ENCODE measurements at places on chromosomes 1 and 21.

- no peak for DNase-seq
These were observed 534.4 kb upstream of the CXADR start for GRCh38 chr21:16978309-16978895.

DNA sequence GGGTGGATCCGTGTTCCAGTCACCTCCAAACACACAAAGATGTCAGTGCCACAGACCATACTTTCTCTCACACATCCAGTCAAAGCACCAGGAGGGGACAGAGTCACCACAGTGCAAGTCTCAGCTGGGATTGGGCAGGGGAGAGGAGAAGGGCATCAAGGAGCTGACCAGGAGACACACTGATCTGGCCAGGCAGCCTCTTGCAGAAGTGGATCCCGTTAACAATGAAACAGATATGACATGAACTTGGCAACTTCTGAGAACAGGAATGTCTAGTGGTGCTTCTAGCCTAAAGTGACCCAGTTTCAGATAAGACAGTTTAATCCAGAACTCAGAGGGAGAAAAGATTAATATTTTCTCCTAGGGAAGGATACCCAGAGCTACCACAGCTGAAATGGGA lies 71.0 kb downstream of the HIVEP3 start:
- no peak for DNase-seq

GRCh38 chr1:25061261-25061995 lies 131.4 kb upstream of the RUNX3 start:
- DNase-seq, result no peak

- DNase-seq, result peak; percentile 16
These were observed 769 bp downstream of the NTPCR start for GRCh38 chr1:232951180-232951579.

DNA sequence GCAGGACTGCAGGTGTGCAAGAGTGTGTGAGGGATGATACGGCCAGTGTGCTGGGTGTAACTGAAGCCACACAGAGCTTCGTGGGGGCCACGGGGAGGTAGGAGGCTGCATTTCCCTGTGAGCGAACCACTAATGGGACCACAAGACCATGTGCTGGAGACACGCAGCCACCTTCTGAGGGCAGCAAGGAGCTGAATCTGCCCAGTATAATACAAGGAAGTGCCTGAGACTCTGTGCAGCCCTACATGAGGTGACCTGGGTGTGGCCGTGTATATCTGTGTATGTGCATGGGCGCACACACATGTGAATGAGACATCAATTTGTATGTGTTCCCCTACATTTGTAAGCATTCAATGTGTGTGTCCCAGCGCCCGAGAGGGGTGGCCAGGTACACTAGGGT lies 50.8 kb downstream of the CHD5 start:
- DNase-seq, result no peak

DNA sequence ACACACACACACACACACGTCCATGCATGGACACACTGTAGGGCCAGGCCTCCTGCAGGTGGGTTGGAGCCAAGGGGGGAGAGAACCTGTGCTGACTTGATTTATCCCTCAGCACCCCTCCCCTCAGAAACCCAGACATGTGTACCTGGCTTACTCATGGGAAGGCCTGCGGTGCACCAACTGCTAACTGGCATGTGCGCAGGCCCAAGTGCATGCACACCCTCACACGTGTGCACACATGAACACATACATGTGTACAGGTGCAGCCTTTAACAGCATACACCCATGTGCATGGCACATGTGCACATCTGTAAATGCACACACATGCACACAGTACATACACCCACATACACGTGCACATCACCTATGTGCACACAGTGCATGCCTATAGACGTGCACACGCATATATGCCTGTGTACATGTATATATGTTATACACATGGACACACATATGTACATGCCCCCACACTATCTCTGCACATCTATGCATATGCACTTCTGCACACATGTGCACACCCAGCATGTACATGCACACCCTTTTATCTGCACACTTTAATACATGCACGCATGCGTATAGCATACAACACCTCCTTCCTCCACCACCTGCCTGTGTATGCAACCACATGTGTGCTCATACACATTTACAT lies 67.5 kb downstream of the TRIM11 start:
- no peak for DNase-seq

DNA sequence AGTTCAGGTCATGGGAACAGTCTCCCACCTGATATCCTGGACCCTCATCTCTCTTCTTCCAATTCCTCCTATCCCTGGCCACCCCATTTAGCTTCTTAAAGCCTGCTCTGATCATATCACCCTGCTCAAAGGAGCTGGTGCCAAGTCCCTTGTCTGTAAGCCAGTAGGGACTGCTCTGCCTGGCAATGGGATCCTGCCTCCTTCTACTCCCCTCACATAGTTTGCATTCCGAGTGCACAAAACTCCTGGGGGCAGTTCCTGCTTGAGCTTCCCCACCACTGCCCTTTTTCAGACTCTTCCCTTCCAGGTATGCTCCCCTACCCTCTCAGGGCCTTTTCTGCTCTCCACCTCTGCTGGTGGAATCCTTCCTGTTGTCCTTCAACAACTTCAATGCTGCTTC lies 48.1 kb downstream of the NGF start:
- DNase-seq, result no peak

DNA sequence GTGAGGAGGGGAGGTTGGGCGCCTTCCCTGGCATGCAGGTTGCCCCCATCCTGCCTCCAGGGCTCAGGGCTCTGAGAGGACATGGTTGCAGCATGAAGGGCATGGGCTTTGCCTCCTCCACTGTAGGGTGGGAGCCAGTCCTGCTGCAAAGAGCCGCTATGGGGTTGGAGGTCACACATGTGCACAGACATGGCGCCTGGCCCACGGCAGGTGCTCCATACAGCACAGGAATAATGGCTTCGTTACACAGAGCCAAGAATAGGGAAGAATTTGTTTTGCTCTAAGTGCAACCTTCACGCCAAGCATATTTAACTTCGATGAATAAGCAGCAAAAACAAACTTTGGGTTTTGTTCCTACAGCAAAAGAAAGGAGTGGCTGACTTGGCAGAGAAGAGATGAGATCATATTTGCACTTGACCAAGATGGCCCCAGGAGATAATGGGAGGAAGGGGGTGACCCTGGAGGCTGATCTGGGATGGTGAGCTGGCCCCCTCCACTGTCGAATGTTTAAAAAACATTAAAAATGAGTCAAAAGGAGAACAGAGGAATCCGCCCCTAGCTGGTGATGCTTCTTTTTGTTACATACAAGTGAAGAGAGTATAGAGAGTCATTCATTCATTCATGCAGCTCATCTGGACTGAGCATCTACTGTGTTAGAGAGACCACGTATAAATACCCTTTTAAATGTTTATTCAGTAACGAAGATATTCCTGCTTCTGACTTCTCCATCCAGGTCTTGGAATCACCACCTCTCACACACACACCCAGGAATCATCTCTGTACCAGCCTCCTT lies 12.4 kb upstream of the C2CD2 start:
- no peak for DNase-seq

DNA sequence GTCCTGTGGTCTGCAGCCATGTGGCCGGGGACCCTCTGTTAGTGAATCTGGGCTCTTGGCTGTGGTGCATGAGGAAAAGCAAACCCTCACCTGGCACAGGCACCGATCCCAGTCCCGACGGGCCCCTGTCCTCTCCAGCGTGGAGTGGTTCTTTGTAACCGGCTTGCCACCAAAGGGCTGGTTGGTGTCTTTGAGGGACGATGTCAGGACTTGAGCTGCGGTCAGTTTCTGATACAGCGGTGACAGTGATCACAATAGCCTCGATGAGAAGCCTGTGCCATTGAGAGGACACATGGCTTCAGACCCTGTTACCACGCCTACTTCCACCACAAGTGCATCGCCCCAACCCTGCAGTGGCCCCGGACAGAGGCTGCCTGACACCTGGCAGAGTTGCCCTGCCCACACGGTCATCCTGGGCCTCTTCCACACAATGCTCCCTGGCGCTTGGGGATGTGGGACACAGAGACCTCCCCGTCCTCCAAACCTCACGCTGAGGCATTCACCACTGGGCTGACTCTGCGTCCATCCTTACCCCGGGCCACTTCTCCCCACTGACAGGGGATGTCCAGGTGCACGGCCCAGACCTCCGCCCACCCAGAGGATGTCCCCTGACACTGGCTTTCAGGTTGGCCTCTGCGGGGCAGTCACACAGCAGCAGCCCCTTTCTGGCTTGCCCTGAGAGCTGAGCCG lies 18.8 kb upstream of the ACTRT2 start:
- no peak for DNase-seq

DNA sequence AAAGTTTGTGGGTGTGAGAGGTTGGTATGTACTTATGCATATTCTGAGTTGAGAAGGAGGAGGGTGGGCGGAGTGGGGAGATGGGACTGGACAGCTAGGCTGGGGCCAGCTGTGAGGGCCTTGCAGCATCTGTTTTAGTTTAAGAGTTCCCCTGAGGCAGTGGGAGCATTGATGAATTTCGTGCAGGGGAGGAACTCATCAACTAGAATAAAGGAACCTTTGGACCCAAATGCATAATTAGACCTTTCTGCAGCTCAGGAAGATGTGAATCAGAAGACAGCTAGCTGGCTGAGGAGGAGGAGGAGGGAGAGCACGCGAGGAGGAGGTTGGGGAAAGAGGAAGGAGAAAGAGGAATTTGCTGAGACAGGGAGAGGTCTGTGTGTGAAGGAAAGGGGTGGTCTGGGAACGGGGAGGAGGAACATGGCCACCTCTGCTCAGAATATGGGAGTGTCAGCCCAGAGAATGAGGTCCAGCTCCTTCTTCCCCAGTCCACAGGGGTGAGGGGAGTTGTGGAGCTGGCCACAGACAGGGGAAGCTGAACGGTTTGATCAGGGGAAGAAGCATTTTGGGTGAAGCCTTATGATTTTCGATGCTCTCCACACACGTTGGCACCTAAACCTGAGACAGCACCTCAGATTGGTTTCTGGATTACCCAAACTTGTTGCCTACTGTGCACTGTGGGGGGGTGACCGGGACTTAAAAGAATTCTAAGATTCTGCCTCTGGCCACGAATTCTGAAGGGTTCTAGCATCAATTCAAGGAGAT lies 27.7 kb downstream of the MYOG start:
- DNase-seq, result no peak

- DNase-seq, result no peak
These were observed 124.2 kb upstream of the LYPLAL1 start for GRCh38 chr1:219049501-219049900.

DNA sequence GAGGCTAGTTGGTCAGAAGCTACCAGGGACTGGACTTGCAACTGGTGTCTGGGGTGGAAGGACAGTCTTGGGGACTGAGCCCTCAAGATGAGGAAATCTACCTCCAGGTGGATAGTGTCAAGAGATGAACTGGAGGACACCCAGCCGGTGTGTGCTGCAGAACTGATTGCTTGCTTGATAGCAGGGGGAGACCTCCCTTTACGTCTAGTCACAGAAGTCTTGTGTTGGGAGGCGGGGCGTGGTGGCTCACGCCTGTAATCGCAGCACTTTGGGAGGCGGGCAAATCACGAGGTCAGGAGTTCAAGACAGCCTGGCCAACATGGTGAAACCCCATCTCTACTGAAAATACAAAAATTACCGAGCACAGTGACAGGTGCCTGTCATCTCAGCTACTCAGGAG lies 4.9 kb downstream of the RCC2 start:
- no peak for DNase-seq

- DNase-seq, result peak; percentile 33
These were observed 933 bp downstream of the C1orf35 start for GRCh38 chr1:228101994-228102790.

DNA sequence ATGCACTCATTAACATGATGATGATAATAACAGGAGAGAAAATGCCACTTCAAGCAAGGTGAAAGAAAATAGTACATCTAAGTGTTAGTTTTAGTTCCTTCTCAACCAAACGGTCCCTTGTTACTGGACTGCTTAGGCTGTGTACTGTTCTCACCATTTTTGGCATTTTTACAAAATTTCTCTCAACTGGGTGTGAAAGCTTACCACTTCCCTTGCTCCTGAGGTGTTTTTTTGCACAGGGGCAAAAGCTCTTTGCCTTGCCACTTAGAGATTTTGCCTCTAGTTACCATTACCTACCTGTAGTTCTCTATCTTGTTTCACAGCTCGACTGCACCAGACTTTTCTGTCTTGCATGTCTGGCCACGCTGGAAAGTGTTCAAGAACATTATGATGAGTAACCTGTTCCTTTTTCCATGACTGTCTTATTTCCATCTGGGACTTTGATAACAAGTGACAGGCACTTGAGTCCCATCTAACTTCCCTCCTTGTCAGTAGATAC lies 10.7 kb downstream of the NEK7 start:
- no peak for DNase-seq

- DNase-seq, result no peak
These were observed 16.5 kb upstream of the CFHR5 start for GRCh38 chr1:196960854-196961253.

- no peak for DNase-seq
These were observed 222.9 kb upstream of the CSF3R start for GRCh38 chr1:36705629-36706028.

- peak; percentile 82 for DNase-seq
These were observed 26.8 kb upstream of the NCAM2 start for GRCh38 chr21:20971296-20971921.

- DNase-seq, result no peak
These were observed 105.5 kb downstream of the FASLG start for GRCh38 chr1:172764378-172764777.

GRCh38 chr1:75786901-75787493 lies 941 bp downstream of the RABGGTB start:
- no peak for DNase-seq

DNA sequence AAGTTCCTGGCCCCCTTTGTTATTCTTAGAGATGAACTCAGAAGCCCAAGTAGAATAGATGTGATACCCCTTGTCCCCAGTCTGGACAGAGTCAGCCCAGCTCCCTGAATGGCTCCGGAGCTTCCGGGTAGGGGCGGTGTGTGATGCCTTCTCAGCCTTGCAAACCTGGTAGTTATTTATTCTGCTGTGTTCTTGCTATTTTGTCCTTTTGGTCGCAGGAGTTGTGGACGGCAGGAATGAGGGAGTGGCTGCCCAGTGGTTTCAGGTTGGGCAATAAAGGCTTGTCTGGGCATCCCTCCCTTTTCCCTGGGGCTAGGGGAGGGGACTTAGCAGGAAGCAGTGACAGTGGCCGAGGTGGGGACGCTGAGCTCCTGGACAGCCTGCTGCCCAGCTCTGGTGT lies 2.8 kb downstream of the PTPRU start:
- DNase-seq, result no peak

GRCh38 chr1:32051706-32052105 lies 21.0 kb upstream of the TMEM39B start:
- no peak for DNase-seq

- no peak for DNase-seq
These were observed 80.3 kb downstream of the RGL1 start for GRCh38 chr1:183885142-183885735.

- no peak for DNase-seq
These were observed 152.6 kb downstream of the ETS2 start for GRCh38 chr21:38958323-38958705.

GRCh38 chr1:1331068-1331965 lies at the start of gene TAS1R3:
Gene TAS1R3 (plus strand): TSS chr1:1331280. CDS start chr1:1331346, 66 bp downstream.
- DNase-seq, result no peak

DNA sequence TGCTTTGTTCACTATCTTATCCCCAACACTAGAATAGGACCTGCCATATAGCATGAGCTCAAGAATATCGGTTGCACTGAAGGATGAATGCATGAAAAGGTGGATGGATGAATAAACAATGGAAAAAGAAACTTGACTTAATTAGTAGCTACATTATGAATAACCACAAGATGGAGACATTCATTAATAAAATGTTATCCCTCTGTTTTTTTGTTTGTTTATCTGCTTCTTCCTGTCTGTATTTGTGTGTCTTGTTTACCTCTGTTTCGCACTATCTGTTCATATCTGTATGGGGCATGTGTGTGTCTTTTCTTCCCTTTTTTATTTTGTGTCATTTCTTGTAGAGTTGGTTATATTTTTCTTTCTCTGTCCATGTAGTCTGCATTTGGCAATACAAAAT lies 1.1 kb upstream of the OR14I1 start:
- DNase-seq, result no peak

GRCh38 chr1:200351826-200352549 lies 57.8 kb downstream of the ZNF281 start:
- no peak for DNase-seq

Measured in brain (organoid and tissue), 16 donors.